ENCODE measurements at places on chromosomes 4 and X.
A peak's percentile ranks its signal among the peaks of the same experiment; 100 is the strongest.

GRCh38 chrX:37350034-37350365 is 836 bp downstream of the PRRG1 start:
- DNase-seq = no peak

GRCh38 chr4:74770226-74770910 is 24.0 kb downstream of the BTC start:
- DNase-seq = no peak

- DNase-seq = no peak
Measured at GRCh38 chrX:118164138-118164537, 47.5 kb upstream of the KLHL13 start.

DNA sequence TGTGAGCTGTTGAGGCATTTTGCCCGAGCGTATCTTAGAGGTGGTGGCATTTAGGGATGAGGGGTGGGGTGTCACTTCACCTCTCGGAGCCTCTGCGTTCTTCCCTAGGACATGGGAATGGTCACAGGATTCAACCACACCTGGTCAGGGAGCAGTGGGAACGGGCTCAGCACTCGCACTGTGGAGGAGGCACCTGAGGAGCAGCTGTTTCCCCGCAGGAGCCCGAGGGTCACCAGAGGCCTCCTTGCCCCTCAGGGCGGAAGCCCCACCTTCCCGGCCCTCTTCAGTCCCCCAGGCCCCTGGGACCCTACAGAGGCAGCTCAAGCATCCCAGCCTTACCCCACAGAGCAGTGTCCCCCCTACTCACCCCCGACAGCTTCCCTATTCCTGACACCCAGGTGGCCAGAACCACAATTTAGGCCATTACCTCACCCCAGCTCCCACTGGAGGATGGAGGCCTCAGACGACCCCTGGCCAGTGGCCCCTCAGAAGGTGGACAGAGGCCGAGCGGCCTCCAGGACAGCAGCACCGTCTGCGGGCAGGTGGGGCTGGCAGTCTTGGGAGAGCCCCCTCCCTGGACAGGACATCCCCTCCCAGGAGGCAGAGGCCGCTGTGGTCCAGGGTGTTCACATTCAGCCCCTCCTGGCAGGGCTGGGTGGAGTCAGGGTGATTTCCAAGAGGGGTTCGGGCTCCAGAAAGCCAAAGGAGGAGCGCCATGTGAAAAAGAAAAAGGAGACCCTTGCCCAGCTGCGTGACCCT is 4.2 kb upstream of the HTRA3 start:
- DNase-seq = no peak

GRCh38 chr4:129415004-129415403 is 319.1 kb downstream of the C4orf33 start:
- DNase-seq = no peak

DNA sequence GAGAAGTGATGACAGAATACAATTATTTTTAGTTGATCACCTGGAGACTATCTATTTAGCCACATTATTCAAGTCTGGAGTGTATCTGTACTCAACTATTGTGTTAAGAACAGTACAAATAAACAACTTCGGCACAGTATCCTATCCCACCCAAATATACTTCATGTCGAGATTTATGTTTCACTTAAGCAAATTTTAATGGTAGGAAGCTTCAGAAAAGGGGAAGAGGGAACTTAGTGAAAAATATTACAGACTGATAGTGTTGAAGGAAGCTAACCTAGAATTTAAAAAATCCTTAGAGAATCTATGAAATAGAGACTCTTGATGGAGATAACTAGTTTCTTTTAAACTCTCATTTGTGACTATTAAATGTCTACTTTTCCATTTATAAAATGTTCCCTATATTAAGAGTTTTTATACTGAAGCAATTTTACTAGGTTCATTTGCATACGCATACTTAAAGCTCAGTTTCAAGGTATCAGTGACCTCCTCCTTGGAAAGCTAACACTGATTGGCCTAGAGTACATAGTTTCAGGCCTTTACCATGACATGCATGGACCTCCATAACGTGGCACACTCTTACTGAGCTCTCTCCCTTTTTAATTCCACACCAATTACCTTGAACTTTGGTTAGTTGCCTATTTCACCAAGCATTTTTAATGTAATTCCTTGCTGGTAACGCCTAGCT is 197.7 kb downstream of the CAMK2D start:
- no peak for DNase-seq

DNA sequence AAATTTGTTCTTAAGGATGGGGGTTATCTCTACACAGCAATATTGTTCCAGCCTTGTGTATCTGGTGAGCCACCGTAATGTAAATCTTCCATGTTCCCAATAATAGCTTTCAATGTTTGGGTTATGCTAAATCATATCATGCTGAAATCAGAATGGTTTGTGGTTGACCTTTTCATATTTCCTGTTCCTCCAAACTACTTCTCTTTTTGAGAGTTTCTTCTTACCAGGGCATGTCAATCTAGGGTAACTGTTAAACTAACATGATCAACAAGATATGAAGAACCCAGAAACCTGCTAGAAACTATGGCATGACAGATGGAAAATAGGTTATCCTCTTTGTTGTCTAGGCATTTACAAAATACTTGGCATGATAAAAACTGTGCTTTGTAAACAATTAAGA is 22.0 kb downstream of the TNMD start:
- DNase-seq = no peak

DNA sequence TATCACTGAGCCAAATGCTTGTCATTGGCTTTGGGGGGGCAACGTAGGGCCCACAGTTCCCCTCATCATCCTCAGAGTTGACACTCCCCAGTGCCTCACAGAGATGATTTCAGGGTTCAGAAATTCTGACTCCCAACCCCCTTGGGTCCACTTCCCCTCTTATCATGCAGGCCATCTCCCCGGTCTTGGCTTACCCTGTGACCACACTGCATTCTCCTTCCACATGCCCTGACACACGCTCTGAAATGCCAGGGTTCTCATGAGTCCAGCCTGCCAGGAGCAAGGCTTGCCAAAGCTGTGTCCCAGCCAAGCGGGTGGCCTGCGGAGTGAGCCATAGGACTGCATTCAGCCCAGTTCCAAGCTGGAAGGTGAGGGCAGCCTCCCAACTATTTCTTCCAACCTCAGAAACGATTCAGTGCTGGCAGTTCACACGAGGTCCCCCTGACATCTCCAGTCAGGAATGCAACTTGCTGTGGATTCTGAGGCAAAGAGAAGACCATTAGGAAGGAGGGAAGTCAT is 101.2 kb downstream of the SMIM20 start:
- no peak for DNase-seq

DNA sequence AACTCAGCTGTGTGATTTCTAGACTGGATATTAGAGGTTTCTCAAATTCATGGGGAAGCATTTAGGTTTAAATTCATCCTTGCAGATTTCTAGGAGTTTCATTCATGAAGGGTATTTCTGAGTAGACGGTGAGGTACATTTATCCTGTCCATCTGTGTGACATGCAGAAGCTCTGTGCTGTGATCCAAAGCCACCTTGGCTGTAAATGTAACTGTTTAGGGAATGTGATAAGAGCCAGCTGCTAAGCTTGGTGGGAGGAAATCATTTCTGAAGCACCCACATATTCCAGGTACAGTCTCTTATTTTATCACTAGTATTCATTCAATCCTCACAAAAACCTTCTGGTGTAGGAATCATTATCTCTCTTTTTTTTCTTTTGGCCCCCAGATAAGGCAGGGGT is 8.7 kb upstream of the DCTD start:
- DNase-seq = no peak

DNA sequence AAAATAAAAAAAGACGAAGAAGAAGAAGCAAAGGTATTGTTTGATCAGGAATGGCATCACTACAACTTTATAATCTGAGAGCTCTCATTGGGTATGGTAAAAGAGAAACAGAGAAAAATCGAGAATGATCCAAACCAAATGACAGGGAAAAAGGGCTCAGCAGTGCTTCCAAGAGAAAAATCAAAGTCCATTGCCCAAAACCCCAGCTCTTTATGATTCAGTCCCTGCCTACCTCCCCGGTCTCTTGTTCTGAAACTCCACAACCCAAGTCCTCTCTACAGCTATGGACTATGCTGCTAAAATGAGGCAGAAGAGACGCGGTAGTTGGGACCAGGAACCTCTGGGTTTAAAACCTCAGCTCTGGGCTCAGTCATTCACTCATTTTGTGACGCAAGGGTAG is 341.1 kb upstream of the PPARGC1A start:
- no peak for DNase-seq

- DNase-seq = no peak
Measured at GRCh38 chr4:34485252-34485651, 1759.1 kb downstream of the ARAP2 start.

DNA sequence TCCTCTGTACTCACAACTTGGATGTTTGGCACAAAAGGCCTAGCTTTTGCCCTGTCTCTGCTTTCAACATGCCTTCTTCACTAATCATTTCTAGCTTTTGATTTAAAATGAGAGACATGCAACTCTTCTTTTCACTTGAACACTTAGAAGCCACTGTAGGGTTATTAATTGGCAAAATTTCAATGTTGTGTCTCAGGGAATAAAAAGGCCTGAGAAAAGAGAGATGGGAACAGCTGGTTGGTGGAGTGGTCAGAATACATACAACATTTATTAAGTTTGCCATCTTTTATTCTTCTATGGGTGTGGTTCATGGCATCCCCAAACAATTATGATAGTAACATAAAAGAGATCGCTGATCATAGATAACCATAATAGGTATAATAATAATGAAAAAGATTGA is 114.3 kb downstream of the FBXW7 start:
- no peak for DNase-seq

GRCh38 chr4:106165351-106166010 is 150.5 kb downstream of the TBCK start:
- no peak for DNase-seq

- no peak for DNase-seq
Measured at GRCh38 chr4:125739760-125740159, 425.0 kb downstream of the FAT4 start.

DNA sequence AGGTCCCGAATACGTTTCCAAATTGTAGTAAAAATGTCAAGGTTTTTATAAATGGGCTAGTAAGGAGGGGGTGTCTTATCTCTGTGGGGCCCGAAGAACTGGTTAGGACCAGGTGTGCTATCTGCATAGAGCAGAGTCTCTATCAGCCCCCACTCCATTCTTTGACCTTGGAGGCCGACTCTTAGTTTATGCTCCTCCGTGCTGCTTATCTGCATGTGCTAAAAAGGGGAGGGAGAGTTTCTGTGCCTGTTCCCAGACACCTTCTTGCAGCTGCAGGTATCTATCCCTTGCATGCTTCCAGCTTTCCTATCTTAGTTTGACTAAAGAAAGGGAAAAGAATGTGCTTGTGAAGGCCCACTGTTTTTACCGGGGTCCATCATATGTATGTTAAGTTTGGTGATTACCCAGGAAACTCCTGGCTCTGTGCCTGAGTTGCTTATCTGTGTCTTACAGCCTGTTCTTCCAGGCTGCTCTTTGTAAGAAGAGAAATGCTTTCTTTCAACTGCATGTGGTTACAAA is 28.6 kb upstream of the NAF1 start:
- no peak for DNase-seq

DNA sequence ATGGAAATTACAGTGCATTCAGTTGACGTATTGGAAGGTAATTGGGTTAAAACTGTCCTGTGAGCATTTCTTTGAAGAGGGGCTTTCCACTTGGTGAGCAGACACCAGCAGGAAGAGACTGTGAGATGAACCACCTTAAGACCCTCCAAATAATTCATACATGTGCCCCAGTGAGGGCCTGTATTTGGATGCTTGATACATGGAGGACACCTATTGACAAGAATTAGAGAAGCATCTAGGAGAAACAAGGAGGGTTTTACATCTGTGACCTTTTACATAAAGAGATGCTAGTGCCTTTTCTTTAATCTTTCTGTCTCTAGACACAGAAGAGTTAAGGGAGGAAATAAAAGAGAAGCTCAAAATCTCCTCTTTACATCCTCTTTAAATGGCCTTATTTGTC is 1115.3 kb upstream of the IGFBP7 start:
- DNase-seq = peak; percentile 4

DNA sequence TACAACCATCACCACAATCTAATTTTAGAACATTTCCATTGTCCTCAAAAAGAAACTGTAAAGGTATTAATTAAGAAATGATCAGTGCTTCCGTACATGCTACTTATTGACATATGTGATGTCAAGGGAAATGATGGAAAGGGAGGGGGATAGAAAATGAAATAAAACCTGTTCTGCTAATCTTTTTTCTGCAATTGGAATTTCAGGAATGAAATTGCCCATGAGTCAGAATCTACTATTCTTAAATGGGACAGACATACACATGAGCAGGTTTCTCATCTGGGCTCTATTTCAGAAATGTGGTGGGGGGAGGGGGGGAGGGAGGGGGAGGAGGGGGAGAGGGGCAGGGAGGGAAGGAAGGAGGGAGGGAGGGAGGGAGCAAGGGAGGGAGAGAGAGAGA is 91.0 kb downstream of the SHROOM4 start:
- DNase-seq = no peak

DNA sequence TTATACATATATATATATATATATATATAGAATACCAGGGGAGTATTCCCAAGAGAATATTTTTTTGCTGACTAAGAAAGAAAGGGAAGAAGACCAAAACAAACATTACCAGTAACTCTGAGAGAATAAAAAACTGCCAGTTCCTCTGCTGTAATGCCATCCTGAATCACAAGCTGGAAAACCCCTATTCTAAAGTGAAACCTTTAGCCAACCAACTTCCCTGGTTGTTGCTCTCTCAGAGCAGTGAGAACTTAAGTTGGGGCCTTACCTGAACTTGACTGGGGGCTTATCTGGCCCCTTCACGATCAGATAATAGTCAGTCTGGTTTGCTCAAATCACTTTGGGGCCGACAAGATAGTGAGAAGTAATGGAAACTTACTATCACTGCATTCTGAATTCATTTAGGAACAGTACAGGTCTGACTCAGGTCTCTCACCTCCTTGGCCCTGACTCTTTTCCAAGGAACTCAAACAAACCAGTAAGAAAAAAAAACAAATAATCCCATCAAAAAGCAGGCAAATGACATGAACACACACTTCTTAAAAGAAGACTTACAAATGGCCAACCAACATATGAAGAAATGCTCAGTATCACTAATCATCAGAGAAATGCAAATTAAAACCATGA is 62.5 kb downstream of the CD40LG start:
- DNase-seq = no peak

All from NCI-H1092 treated with DMSO at 0.1 percent for 48 hours (cell line).